Hippocampal formation (tissue), 2 donors: ENCODE measurements at places on chromosomes 3 and 15.

GRCh38 chr3:123816673-123817207, 67.4 kb downstream of the MYLK start:
- no peak for DNase-seq

- no peak for DNase-seq
These were observed 133.5 kb upstream of the STT3B start for GRCh38 chr3:31399271-31399670.

GRCh38 chr3:181974198-181974597, 262.5 kb downstream of the SOX2 start:
- no peak for DNase-seq

DNA sequence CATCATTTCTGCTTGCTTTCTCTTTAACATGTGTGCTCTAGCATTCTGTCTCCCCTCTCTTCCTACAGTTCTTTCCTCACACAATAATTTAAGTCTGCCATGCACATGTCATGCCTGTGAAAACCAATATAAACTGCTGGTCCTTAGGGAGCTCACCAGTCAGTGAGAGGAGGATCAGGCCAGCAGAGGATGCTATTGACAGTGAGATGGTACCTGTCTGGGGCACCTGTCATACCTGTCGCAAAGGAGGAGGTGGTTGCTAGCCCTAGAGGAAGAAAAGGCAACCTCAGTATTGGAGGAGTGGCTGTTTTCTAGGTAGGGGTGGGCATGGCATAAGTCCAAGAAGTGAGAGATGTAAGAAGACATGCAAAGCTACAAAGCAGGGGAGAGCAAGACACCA, 194.6 kb downstream of the GABRG3 start:
- DNase-seq: no peak

- DNase-seq: no peak
These were observed 620.8 kb downstream of the FGF12 start for GRCh38 chr3:192106543-192106942.

GRCh38 chr3:170337420-170337819, 20.1 kb upstream of the SKIL start:
- DNase-seq: no peak

DNA sequence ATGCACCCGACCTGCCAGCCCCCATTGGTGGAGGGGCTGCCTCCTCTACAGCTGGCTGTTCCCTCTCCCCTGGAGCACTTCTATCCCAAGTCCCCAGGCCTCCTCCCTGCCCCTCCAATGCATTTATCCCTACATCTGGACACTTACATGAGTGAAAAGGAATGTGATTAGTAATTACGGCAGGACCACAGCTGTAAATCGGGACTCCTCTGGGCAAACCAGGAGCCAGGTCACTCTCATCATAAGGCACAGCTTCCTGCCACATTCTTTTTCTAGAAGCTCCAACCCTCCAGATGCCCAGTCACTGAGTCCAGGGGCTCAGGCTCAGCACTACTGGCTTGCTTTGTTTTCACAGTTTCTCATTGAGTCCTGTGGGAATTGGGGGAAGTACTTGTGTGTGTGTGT, 54.3 kb downstream of the IL20RB start:
- DNase-seq: no peak

GRCh38 chr15:78878356-78878755, 5.7 kb downstream of the MORF4L1 start:
- DNase-seq: no peak

- DNase-seq: no peak
These were observed 8.6 kb upstream of the SRP14 start for GRCh38 chr15:40047415-40048210.

GRCh38 chr3:146339349-146339748, 88.4 kb upstream of the PLSCR4 start:
- DNase-seq: no peak

- no peak for DNase-seq
These were observed 109.7 kb downstream of the POLQ start for GRCh38 chr3:121436074-121436473.

- DNase-seq: no peak
These were observed 34.4 kb downstream of the BOC start for GRCh38 chr3:113245761-113246161.

GRCh38 chr15:84108728-84109127, 126.8 kb upstream of the GOLGA6L4 start:
- no peak for DNase-seq

DNA sequence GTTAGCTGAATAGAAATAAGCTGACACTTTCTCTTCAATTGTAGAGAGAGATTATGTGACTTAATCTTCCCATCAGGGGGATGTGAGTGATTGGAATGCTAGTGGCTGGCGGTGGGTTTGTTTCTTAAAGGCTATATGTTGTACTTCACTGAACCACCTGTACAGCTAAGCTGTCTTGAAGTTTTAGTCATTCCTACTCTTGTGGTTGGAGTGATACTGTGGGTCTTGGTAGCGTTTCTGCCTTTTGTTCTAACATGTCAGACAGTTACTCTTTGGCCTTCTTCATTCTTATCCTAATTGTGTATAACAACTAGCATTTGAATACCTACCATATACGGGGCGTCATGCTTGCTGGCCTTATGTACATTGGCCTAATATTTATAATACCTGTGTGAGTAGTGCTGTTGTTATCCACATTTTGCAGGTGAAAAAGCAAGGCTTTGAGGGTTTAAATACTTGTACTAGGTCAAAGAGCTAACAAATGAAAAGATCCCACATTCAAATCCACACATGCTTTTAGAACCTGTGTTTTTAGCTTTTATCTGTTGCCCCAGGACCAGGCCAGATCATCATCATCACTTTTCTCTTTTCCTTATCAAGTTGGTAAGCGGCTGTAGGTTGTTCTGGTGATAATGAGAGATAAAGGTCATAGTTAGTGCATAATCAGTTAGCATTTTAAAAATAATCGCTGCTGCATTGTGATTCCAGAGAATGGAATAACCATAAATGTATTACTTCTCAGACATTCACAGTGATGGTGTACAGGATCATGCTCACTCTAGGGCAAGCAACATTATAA, 50.2 kb downstream of the AKAP13 start:
- no peak for DNase-seq

DNA sequence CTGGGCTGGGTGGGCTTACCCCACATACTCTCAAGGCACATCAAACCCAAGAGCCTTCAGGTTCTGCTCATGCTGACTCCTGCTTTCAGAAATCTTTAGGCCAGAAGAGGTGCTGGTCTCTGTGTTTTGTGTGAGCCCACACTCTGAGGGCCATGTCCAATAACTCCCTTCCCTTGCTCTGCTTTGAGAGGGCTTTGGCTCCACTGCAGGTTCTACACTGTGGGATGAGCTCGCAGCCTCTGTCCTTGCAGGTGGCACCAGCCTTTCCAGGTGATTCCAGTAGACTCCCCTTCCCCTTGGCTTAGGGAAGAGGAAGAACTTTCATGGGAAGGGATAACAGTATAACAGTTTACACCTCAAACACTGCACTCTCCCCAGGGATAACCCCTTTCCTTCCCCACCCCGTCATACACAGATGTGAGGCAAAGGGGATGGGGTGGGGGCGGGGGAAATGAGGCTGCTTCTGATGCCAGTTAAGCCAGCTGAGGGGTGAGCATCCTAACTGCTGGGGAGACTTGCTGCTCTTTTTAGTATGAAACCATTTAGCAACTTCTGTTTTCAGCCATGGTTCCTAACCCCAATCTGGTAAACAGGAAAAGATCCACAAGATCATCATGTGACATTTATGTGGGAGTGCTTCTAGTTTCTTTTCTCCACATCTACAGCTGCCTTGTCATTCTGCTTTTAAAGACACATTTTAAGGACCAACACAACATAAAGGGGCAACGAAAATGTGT, 262.4 kb downstream of the SLC9A9 start:
- no peak for DNase-seq

DNA sequence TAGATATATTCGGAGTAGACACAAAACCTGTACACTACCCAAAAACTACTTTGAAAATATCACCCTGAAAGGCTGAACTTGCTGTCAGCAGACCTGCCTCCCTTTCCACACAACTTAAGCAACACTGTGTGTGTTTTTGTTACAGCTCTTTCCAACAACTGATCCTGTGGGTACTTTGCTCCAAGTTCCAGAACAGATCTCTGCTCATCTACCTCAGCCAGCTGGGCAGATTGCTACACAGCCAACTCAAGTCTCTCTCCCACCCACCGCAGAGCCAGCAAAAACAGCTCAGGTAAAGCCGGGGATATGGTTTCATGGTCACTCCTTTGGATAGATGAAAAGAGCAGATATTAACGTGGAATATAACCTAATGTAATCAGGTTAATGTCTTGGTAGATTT, 19.7 kb upstream of the SLC22A13 start:
- DNase-seq: no peak

GRCh38 chr3:51389423-51390183, 1.5 kb upstream of the RBM15B start:
- DNase-seq: no peak

GRCh38 chr3:153881201-153881600, 240.0 kb upstream of the ARHGEF26 start:
- no peak for DNase-seq

DNA sequence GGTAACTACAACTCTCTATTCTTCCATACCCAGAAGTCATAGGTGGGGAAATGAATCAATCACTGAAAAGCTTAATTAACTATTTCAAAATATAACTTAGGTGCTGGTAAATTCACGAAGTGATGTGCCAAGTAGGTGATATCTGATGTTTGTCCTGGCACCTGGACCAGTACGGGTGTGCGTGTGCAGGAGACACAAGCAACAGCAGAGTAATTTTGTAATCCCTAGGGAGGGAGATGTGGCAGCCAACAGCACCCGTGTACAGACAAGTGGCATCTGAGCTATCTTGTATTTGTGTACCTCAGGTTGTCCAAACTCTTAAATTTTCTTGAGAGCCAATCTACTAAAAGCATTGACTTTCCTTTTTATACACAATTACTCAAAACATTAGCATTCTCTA, 22.8 kb downstream of the USF3 start:
- no peak for DNase-seq

DNA sequence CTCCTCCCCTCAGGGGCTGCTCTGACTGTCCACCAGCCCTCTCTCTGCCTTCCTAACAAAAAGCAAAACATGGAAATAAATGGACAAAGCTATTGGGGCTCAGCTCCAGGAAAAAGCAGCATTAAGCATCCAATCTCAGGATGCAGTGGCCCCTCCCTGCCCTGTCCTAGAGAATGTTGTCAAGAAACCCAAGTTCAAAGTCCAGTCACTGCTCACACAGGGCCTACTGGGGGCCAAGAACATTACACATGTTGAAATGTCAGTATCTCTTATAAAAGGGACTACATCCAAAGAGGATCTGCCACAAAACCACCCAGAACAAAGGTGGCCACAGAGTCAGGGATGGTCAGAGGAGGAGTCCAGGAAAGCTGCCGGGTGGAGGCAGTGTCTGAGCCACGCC, 7.6 kb upstream of the GRIP2 start:
- DNase-seq: no peak

GRCh38 chr15:72994534-72995177, 57.6 kb upstream of the NEO1 start:
- DNase-seq: no peak

DNA sequence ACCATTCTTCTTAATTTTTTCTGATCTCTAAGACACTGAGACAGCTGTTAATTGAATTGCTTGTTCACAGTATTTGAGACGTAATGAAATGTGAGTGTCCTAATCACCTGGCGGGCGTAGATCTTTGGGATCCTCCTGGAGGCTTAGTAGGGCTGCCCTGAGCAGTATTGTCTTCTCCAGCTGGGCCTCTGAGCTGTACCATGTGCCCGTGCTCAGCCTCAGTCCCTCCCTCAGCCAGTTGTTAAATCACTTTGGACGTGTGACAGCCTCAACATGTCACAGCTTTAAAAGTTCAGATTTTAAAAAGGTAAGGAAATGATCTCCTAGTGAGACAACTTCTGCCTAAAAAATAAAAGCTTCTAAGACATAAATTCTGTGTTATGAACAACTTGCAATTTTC, 35.5 kb downstream of the IGF1R start:
- no peak for DNase-seq

- no peak for DNase-seq
These were observed 220.0 kb upstream of the NANOGP8 start for GRCh38 chr15:35305031-35305550.

DNA sequence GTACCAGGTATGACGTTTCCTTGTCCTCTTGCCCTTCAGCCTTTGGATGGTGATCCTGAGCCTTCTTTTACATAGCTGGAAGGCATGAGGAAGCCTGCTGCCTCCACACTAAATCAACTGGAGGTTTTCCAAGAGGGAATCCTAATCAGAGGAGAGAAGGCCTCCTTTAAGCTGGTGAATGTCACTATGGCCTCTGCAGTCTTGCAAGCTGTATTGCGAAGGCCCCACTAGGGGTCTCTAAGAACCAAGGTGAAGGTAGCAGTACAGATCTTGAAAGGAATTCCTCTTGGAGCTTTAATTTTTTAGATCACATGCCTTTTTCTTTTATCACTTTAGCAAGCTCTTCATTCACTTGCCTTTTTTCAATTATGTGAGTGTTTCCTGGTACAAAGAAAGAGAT, 119.2 kb downstream of the GHSR start:
- DNase-seq: no peak

DNA sequence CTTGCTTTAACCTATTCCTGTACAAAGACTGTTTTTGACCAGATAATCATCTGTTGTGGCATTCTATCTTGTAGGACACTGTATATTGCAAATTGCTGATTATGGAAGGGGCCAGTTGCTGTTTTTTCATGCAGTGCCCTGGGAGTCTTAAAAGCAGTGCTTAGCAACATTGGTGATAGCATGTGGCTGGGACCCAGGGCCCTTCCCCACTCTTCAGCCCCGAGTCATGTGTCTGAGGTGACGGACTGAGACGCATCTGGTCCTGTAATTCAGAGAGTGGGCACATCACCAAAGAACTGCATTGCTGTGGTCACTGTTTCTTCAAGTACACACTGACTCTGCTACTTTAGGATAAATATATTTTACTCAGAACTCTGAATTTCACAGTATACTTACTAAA, 63.4 kb downstream of the SNRK start:
- DNase-seq: no peak

DNA sequence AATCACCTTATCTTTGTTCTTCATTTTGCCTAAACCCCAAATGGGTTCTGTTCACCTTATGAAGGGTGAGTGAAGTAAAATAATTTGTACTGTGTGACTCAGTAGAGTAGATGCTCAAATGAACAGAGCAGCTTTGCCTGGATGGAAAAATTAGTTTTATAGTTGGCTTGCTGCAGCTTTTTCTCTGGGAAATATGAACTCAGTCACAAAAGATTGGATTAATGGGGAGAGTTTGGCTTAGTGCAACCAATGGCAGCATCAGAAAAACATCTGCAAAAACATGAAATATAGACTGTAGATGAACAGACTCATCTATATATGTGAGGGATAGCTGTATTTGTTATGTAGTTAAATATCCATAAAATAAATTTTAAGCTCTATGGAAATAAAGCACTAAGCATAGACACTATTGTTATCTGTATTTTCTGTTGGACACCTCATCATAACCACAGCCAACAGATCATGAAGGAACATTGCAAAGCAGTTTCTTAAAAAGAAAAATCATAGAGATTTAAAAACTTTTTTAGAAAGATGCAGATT, 181.3 kb downstream of the ECT2 start:
- DNase-seq: no peak

GRCh38 chr15:77487888-77488287, 67.2 kb downstream of the HMG20A start:
- no peak for DNase-seq
